ENCODE measurements at places on chromosomes 5 and 9.

- no peak for DNase-seq
Observed at GRCh38 chr5:2761921-2762488, 10.5 kb upstream of the IRX2 start.

GRCh38 chr9:138074516-138074915 is 196.9 kb downstream of the CACNA1B start:
- no peak for DNase-seq

- DNase-seq: no peak
Observed at GRCh38 chr5:66356011-66356565, 212.0 kb downstream of the SREK1 start.

- no peak for DNase-seq
Observed at GRCh38 chr5:65366655-65367054, 115.1 kb downstream of the ADAMTS6 start.

- no peak for DNase-seq
Observed at GRCh38 chr5:161051920-161052500, 200.0 kb upstream of the ATP10B start.
